ENCODE measurements at places on chromosomes 6 and 20.

DNA sequence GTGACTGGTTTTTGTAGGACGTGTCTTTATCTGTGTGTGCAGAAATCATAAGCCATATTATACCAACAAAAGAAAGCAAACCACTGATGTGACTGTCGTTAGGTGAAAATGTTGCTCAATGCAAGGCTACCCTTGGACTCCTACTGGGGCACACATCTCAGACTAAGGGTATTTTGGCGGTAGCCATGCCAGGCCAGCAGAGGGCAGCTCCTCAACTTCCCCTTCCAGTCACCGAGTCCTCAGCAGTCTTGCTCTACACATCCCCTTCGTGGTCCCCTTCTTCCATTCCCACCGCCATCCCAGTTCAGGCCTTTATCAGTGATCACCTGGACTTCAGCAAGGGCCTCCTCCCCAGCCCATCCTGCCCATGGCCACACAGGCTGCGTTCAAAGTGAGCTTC, 113.7 kb upstream of the GGTLC1 start:
- DNase-seq, result peak; percentile 53

DNA sequence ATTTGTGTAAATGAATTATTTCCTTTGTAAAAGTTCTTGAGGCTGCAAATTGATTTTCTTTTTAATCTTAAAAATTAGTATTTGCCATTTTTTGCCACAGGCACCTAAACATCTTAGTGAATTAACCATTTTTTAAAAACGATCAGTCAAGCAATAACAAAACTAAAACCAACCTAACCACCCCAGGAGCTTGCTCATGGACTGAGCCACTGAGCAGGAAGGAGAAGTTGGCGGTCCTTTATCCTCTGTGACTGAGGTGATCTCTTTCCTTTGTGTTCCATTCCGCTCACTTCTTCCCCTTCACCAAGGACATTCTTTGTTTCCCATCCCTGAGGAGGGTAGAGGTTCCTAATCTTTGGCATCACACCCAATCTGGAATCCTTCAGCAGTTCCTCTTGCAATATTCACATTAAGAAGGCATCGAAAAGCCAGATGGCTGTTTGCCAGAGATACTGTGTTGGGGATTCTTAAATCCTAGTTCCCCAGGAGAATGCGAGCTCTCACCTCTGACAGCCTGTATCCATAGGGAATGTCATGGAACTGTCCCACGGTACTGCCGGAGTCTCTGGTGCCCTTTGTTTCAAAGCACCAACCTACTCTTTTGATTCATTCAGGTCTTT, 30.5 kb downstream of the RPRD1B start:
- no peak for DNase-seq

- DNase-seq, result no peak
Observed at GRCh38 chr6:107057679-107058078, 29.7 kb downstream of the MTRES1 start.

DNA sequence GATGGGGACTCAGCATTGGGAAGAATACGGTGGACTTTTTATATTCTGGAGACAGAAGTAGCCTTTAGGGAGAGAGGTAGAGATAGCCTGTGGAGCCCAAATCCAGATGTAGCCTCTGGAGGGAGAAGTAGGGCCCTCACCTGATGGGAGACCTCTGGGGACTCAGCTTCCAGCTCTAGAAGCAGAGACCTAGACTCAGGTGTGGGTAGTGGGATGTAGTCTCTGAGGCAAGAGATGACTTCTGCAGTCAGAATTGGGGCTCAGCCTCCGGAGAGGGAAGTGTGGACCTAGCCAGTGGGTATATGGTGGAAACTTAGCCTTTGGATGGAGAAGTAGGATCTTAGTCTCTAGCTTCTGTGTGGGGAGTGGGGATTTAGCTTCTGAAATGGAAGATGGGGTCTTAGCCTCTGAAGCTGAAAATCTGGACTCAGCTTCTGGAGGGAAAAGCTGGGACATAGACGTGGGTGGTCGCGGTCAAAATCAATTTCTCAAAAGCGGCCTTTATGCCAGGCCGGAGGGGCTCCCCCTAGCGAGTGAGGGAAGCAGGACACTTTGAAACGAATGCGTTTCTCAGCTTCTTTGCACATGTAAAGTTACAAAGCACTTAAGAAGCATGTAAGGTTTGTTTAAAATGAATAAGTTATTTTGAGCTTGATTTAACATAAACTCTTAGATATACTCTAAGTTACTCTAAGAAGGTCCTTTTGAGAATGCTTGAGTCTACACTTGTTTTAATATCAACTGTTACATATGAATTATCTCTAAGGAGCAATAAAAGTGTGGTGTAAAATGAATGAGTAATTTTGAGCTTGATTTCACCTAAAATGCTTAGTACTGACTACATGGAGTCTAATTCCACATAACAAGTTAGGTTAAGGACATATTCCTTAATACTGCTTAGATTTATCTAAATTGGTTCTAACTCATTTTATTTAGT, 12.9 kb upstream of the ZNF343 start:
- peak; percentile 75 for DNase-seq

DNA sequence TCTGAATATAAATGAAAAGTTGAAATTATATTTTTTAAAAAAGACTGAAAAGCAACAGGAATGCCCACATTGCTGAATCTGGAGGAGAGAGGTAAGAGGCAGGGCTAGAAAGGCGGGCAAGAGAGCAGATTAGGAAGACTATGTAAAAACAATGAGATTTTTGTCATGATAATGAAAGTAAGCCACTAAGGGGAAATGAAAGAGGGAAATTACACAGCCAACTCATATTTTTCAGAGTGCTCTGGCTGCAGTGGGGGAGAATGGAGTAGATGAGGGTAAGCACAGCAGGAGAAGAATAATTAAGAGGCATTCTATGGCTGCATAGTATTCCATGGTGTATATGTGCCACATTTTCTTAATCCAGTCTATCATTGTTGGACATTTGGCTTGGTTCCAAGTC, 281.9 kb downstream of the PKHD1 start:
- DNase-seq, result no peak

GRCh38 chr6:122365775-122366403, 33.6 kb upstream of the HSF2 start:
- DNase-seq, result no peak

- no peak for DNase-seq
Observed at GRCh38 chr20:46570956-46571355, 20.5 kb upstream of the OCSTAMP start.

DNA sequence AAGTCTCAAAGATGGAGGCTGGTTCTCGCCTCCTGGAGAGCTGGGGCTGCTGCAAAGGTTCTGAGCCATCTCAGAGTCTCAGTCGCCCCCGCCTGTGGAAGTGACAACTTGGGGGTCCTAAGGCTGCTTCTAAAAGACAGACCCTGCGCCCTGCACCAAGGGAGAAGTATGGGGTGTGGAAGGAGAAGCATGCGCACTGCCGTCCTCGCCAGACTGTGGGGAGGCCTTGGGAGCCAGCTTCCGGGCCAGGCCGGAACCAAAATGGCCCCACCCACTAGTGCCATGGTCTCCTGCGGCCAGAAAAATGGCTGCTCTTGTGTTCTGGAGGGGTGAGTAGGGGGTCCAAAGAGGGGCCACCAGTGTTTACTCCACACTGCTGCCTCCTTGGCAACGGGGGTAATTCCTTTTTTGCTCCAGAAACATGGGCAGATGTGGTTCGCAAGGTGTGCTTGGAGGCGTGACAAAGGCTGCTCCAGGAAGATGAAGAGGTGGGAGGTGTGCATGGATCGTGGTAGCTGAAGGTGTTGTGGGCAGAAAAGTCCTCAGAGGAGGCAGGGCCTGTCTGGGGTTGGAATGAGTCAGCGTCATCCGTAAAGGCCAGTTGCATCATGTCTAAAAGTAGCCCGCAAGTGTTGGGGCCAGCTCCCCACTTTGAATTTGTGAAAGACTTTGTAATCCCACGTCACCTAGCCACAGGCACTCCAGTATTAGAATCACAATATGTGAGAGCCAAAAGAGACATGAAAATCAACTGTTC, 329.8 kb upstream of the SOX4 start:
- DNase-seq, result peak; percentile 49

GRCh38 chr6:100382767-100383195, 81.9 kb downstream of the SIM1 start:
- no peak for DNase-seq

GRCh38 chr6:5506597-5506996, 245.3 kb downstream of the FARS2 start:
- DNase-seq, result no peak

DNA sequence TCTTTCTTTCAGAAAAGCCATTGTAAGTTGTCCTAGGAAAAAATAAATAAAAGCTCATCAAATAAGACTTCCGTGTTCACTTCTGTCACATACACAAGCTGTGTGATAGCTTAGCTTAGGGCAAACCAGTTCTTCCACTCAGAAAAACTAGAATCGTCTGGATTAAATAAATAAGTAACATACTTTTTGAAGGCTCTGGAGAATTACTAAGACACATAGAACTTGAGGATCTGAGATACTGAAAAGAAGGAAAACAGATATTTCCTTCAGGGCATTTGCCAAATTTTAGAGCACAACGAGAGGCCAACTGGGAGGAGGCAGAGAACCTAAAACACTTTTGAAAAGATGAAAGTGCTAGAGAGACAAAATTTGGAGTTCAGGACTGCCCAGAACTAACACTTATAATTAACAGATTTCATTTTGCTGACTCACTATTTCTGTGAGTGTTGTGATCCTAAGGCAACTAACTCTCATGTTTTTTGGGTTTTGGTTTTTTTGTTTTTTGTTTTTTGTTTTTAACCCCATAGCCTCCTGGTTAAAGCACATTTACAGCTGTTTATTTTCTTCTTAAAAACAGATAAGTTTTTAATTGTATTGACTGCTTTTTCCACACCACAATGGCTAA, 38.7 kb upstream of the THEMIS start:
- no peak for DNase-seq

GRCh38 chr20:62376112-62377063, 9.3 kb upstream of the LAMA5 start:
- DNase-seq, result no peak

- DNase-seq, result no peak
Observed at GRCh38 chr6:144809120-144809519, 524.0 kb downstream of the UTRN start.

DNA sequence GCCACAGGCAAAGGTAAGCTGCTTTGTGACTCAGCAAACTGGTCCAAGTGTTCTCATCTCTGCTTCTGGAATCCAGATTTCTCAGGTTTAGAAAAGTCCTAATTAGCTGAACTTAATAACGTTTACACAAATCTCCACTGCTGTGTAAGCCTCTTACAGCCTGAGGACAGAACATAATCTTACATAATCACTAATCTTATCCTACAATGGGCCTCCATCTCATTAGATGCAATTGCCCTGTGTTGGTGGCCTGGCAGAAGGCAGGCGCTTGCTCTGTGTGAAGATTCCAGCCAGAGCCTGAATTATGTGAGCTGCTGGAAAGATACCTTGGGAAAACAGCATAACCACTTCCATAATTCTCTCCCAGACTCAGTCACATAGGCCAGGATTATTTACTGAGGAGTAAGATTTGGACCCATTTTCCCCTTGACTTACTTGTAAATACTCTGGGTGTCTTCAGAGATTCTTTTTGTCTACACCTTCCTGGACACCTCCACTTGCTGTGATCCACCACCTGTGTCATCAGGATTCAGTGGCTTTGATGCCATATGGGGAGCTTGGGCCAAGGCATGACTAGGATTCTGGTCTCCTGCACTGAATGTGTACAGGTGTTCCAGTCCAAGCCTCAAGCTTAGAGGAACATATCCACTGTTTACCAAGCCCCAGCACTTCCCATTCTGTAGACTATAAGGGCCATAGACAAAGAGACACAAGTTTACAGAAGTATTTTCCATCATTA, 104.4 kb downstream of the C6orf118 start:
- no peak for DNase-seq

DNA sequence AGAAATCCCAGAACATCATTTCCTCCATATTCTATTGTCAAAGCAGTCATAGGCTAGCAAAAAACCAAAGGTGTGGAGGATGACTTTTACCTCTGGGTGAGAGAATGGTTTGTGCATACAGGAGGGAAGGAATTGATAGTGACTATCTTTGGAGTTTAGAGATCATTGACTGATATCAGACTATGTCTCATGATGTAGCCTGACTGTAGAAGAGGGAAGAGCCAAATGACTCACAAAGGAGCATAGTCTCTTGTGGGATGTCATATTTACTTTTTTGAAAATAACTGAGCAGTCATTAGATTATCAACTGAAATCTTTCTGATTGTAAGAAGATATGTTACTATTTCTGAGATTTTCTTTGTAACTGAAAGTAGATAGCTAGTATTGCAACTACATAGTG, 158.5 kb downstream of the FLRT3 start:
- no peak for DNase-seq

DNA sequence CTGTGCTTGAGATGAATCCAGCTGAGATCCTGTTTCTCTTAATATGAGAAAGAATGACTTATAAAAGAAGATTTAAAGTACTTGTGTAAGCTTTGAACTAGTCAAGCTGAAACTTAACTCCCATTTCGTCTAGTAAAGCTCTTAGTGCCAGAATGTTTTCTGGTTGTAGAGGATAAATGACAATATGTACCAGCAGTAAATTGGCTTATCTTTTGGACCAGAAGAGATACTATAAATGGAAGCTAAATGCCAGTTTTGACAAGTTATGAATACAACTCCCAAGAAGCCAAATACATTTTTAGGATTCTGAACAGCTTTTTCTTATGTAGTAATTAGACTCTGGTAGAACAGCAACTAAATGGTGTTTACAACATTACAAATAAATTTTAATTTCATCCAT, 608.7 kb downstream of the EYS start:
- no peak for DNase-seq

DNA sequence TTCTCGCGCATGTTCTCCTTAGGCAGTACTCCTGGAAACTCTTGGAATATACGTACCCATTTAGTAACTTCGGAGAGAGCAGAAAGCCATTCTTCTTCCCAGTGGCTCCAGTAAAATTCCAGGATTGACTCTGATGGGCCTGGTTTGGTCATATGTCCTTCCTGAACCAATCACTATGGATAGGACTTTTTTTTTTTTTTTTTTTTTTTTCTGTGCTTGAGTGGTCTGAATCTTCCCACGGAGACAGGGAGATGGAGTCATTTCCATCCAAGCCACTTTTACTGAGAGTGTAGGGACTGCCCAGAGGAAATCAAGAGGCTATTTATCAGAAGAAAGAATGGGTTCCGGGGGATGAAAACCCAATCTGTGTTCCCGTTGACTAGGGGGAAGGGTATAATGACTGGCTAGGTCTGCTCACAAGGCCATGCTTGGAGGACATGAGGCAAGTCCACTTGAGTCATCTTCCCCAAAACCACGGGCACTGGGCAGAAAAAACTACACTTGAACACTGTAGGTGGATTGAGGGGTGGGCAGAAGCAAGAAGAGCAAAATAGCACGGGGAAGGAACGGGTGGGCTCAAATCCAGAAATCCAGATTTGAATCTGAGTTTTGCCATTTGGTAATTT, 35.4 kb upstream of the MRPS18A start:
- no peak for DNase-seq

All from activated CD8-positive, alpha-beta T cell treated with anti-CD3 and anti-CD28 coated beads for 36 hours (primary cell).